ENCODE measurements at places on chromosomes 6 and 20.

- no peak for DNase-seq
Measured at GRCh38 chr6:25312703-25313102, 33.5 kb downstream of the CARMIL1 start.

DNA sequence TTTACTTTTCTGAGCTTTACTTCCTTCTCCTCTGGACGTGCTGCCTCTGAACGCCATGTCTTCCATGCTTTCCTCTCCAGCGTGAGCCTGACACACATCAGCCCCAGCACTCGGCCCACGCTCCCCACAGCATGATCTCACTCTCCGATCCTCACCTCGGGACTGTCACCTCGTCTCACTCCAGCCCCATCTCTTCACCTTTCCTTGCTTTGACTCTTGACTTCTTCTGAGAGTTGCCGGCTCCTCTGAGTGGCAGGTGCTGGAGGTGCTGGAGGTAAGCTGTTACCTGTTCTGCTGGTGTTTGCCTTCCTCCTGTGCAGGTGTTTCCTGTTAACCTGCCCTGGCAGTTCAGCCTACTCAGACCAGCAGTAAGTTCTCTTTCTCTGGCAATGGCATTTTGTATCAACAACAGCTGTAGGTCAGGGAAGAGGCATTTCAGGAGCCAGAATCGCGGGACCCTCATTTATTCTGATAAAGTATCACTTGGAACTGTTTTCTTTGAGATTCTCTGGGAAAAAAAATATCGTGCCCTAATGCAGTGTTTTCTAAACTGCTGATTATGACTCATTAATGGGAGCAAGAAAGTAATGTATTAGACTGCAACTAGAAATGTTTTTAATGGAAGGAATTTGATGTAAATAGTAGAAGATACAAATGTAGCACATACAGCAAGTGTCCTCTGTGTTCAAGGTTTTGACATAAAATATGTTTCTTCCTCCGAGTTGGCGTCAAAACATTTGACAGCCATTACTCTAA, 106.5 kb downstream of the ARID1B start:
- no peak for DNase-seq

- DNase-seq = no peak
Measured at GRCh38 chr6:166079841-166080240, 87.8 kb downstream of the TBXT start.

DNA sequence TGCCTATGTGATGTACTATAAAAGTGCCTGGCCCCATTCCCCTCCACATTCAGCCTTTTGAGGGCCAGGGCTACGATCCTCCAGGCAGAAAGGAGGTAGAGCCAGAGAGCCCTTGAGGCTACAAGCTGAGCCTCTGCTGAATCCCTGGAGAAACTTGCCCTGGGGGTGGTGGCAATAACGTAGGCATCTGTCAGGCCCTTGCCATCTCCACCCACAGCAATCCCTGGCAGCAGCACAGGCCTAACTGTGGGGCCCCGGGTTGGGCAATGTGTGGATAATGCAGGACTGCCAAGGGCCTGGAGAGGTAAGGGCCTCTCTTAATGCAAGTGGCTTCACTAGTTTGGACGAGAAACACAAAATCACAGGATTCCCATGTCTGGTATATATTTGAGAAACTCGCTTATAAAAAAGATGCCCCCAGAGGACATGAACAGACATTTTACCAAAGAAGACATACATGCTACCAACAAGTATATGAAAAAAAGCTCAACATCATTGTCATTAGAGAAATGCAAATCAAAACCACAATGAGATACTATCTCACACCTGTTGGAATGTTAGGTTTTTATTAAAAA, 99.0 kb downstream of the QRSL1 start:
- DNase-seq = no peak

GRCh38 chr20:43996240-43996930, 81.7 kb downstream of the TOX2 start:
- no peak for DNase-seq

DNA sequence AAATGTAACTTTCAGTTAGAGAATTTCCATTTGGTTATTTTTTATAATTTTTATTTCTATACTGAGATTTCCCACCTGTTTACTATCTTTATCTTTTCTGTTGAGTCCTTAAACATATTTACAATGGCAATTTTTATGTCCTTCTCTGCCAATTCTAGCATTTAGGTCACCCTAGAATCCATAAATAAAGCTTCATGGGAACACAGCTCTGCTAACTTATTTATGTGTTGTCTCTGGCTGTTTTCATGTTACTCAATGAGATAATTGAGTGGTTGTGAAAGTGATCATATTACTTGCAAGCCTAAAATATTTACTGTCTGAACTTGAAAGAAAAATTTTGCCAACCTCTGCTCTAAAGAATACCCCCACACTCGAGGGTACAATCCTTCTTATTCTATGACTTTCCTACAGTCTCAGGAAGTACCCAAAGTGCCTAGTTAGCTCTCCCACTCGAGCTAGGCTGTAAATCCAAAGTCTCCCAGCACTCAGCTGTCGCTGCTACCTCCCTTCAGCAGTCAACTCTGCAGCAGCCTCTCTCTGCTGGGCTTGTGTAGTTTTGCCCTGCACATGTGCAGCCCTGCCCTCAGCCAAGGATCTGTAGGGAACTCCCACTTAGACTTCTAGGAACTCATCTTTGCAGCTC, 53.5 kb upstream of the GCLC start:
- no peak for DNase-seq

GRCh38 chr6:95804847-95805541, 210.8 kb upstream of the FUT9 start:
- DNase-seq = no peak

- DNase-seq = no peak
Measured at GRCh38 chr6:105616521-105616920, 213.6 kb upstream of the PREP start.

- no peak for DNase-seq
Measured at GRCh38 chr6:46850792-46851191, 57.6 kb downstream of the MEP1A start.

- DNase-seq = no peak
Measured at GRCh38 chr6:49299279-49299678, 163.8 kb downstream of the MMUT start.

- DNase-seq = peak; percentile 65
Measured at GRCh38 chr20:62808211-62808865, 3.7 kb downstream of the OGFR start.

DNA sequence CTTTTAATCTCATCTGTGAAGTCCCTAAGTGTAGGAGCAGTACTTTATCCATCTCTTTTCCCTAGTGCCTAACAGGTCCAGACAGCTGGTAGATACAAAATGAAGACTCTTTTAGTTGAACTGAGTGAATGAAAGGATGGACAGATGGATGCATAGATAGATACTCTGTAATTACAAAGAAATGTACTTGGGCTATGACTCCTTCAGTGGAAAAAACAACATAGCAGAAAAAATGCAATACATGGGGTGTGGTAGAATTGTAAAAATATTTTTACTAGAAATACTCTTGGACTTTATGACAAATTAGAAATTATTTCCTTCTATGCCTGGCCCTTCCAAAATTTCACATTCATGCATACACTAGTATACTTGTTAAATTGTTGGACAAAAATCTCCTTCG, 29.3 kb downstream of the KCNQ5 start:
- no peak for DNase-seq

DNA sequence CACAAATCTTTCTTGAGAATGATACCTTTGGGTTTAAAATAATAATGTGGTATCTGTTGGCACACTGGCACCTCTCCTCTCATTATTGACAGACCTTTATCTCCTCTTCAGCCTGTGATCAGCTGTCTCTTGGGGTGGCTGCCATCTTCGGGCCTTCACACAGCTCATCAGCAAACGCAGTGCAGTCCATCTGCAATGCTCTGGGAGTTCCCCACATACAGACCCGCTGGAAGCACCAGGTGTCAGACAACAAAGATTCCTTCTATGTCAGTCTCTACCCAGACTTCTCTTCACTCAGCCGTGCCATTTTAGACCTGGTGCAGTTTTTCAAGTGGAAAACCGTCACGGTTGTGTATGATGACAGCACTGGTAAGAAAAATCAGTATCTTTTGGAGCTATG, 232.8 kb downstream of the GRIK2 start:
- DNase-seq = no peak

DNA sequence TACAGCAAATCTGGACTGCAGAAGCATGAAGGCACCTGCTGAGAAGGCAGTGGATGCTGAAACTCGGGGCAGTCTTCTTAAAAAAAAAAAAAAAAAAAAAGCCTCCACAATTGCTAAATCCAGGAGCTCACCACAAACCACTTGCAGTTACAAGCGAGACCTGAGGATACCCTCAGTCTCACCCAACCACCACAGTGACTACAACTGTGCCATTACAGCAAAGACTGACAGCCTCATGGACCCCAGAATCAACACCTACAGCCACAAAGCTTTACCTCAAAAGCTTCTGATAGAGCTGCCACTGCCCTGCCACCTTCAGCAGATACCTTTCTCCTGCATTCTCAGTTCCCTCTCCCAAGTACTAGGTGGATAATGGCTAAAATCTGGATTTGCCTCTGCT, 9.0 kb downstream of the COL21A1 start:
- no peak for DNase-seq

- no peak for DNase-seq
Measured at GRCh38 chr6:28809947-28810658, 113.7 kb downstream of the TRIM27 start.

DNA sequence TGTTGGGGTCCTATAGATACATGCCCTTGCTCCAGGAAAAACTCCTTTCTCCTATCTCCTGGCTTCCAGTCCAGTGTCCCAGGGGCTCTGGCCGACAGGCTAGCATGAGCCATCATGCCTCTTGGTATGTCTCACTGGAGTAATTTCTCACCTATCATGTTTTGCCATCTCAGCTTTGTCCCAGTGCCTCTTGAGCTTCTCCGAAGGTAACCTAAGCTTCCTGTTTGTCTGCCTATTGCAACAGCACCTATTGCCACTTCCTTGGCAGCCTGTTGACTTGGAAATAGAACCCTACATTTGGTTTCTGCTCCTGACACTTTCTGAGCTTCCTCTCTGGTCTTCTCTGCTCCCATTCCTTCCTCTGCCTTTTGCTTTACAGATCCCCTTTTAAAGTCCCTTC, 197.7 kb downstream of the KCNQ5 start:
- no peak for DNase-seq

DNA sequence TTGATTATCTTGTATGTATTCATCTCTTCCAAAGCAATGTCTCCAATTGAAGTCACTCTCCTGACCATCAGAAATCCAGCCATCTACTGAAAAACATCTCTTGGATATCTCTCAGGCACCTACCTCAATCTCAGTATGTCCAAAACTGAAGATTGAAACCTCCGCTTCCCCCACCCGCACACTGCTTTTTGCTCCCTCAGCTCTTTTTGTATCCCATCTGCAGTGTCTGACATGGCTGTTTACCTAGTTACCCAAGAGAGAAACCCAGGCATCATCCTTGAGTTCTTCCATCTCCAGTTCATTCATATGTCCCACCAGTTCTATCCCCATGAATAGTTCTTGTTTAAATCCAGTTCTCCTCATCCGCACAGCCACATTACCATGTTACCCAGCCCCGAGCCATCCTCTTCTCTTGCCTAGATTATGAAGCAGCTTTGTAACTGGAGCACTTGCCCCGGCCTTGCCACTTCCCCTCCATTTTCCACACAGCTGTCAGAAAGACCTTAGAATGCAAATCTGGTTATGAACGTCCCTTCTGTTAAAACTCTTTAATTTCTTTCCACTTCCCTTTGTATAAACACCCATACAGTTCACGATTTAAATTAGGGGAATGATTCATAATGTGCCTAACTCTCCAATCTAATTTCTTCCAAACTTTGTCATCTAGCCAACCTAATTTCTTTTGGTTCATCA, 40.5 kb upstream of the GCLC start:
- no peak for DNase-seq

- no peak for DNase-seq
Measured at GRCh38 chr20:51393571-51393970, 148.9 kb downstream of the NFATC2 start.

GRCh38 chr6:121435444-121436069, at the start of gene GJA1:
GJA1 (plus strand) TSS chr6:121435646; CDS start chr6:121446848, 11,202 bp downstream.
- DNase-seq = no peak

- peak; percentile 76 for DNase-seq
Measured at GRCh38 chr20:34872622-34873224, at the start of gene GGT7. GGT7 (minus strand) TSS chr20:34872856; CDS start chr20:34872815, 41 bp downstream.

DNA sequence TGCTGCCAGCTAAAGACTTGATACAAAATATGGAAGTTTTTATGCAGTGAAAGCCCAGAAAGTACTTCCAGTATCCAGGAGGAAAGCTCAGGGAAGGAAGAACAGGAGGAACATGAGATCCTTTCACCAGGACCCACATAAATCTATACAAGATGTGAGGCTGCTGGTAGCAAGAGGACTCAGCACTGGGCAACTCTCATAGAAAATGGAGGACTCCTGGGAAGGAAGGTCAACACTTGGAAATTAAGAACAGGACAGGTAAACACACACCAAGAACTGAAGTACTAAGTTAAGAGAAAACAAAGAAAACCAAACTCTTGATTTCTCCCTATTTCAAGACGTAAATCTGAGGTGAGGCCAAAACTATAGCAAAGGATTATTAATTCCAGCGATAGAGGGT, 220.5 kb upstream of the HSF2 start:
- DNase-seq = no peak

DNA sequence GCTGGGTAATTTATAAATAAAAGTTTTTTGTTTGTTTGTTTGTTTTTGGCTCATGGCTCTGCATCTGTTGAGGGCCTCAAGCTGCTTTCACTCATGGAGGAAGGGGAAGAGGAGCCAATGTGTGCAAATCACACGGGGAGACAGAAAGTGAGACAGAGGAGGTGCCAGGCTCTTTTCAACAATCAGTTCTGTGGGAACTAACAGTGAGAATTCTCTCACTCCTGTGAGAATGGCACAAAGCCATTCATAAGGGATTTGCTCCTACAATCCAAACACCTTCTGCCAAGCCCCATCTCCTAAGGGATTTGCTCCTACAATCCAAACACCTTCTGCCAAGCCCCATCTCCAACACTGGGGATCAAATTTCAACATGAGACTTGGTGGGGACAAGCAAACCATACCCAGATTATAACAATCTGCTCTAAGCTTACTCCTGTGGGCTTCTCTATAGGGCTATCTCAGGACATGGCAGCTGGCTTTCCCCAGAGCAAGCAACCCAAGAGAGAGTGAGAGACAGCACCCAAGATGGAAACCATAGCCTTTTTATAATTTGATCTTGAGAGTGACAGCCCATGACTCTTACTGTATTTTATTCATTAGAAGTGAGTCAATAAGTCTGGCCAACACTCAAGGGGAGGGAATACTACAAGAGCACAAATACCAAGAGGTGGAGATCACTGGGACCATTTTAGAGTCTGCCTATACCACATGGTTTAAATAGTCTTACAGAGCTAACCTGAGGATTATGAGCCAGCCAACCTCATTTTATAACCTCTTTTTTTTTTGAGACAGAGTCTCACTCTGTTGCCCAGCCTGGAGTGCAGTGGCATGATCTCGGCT, 22.8 kb upstream of the LRRC1 start:
- no peak for DNase-seq

DNA sequence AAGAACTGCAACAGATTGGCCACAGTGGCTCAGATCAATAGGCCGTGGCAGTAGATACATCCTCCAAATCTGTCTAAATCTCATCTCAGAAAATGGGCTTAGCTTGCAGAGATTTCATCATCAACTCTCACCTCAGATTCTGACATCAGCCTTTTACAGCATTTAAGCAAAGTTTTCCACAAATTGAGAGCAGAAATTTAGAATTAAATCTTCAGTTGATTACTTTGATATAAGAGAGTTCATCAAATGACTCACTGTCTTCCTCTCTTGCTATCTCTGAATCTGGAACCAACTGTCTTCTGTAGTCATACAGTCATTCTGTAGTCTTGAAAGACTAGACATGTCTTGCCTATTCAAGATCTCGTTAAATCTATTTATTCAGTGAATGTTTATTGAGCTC, 45.2 kb upstream of the CTAGE9 start:
- DNase-seq = no peak

Measured in stimulated activated CD8-positive, alpha-beta memory T cell treated with anti-CD3 and anti-CD28 coated beads, Interleukin-12 subunit alpha, Interleukin-12 subunit beta, amount 100 ng/mL, for 1 hour (primary cell).